NCI-H1092 (cell line): ENCODE measurements at places on chromosomes 2 and 18.

- DNase-seq, result no peak
Measured at GRCh38 chr2:100766806-100767205, 53.1 kb upstream of the NPAS2 start.

- DNase-seq, result no peak
Measured at GRCh38 chr2:155100261-155100660, 401.8 kb downstream of the KCNJ3 start.

DNA sequence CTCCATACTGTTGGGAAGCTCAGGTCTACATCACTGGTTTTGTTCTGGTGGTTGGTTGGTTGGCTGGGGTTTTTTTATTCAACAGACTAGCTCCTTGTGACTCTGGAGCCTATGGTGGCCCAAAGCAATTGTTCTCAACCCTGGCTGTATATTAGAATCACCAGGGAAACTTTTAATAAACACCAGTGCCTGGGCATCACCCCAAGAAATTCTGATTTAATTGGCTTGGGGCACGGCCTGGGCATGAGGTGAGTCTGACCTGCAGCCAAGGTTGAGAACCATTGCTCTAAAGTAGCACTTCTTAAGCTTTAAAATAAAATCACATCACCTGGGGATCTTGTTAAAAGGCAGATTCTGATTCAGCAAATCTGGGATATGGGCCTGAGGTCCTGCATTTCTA, 184.1 kb downstream of the C1D start:
- no peak for DNase-seq

GRCh38 chr2:6647046-6647445, 218.7 kb downstream of the CMPK2 start:
- DNase-seq, result no peak

GRCh38 chr2:143545059-143545948, 416.1 kb downstream of the ARHGAP15 start:
- no peak for DNase-seq

DNA sequence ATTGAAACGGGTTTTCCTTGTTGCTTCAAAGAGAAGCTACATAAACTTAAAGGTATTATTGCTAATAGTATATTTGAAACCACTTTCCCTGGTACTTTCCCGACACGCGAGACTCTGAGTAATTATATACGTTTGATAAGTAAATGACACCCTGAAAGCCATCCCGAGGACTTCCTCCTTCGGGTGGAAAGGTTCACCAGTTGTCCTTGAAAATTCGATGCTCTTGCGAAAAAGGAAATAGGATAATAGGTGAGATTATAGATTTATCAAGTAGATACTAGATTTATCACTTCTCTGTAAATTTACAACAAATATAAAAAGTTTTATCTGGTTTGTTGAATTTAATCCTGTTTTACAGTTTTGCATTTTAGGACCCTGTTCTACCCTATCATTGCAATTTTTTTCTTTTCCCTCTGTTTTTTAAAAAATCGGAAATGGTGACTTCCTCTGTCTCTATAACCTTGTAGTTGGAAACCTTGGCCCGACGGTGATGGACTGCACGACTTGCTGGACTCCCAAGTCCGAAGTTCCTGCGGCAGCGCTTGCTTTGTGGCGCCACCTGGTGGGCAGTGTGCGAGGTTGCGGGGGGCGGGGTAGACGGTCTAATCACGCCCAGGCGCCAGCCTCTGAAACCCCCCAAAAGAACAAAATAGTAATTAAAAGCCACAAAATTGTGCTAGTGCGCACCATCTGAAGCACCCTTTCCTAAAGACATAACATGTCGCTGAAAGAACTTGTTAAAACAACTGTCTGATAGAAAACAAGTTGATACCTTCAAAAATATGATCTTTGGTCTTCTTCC, 972 bp upstream of the DLX2 start:
- DNase-seq, result peak; percentile 62

- DNase-seq, result no peak
Measured at GRCh38 chr2:163185160-163185559, 346.6 kb upstream of the KCNH7 start.

- peak; percentile 57 for DNase-seq
Measured at GRCh38 chr2:199462956-199463692, 5.4 kb upstream of the SATB2 start.

DNA sequence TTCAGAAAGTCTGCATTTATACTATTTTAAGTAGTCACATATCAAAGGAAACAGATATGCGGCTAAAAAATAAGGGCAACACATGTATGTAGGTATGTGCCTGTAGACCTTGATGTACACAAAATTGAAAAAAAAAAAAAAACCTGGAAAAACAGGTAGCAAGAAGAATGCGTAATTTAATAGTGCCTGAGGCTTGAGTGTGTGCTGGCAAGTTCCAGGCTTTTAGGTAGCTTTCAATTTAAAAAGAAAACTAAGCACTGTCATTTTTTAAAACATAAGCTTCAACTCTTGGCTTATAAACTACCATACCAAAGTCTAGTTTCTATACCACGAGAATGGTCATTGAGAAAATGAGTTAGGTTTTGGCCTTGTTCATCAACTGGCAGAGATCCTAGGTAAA, 72.3 kb downstream of the OTX1 start:
- DNase-seq, result no peak
